Peyer's patch (tissue), 4 donors: ENCODE measurements at places on chromosomes 11 and 22.

DNA sequence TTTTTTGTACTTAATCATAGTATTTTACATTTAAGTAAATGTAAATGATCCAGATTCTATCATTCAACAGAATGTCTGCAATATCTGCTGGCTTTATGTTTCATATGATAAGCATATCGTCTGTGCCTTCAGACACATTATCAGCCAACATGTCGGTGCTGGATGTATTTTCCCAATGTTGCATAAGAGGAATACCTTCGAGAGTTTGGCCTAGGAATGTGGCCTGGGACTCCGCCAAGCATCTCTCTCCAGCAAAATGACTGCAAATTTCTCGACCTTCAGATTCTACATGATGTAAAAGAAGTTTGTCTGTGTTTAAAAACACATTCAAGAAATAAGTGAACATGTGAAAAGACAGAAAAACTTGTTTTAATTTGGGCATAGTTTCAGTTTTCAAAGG is 6.9 kb downstream of the BDNF start:
- no peak for DNase-seq

GRCh38 chr11:29352273-29352795 is 664.5 kb downstream of the KCNA4 start:
- no peak for DNase-seq

- DNase-seq, result no peak
Measured at GRCh38 chr11:66569076-66569475, 670 bp upstream of the CTSF start.

DNA sequence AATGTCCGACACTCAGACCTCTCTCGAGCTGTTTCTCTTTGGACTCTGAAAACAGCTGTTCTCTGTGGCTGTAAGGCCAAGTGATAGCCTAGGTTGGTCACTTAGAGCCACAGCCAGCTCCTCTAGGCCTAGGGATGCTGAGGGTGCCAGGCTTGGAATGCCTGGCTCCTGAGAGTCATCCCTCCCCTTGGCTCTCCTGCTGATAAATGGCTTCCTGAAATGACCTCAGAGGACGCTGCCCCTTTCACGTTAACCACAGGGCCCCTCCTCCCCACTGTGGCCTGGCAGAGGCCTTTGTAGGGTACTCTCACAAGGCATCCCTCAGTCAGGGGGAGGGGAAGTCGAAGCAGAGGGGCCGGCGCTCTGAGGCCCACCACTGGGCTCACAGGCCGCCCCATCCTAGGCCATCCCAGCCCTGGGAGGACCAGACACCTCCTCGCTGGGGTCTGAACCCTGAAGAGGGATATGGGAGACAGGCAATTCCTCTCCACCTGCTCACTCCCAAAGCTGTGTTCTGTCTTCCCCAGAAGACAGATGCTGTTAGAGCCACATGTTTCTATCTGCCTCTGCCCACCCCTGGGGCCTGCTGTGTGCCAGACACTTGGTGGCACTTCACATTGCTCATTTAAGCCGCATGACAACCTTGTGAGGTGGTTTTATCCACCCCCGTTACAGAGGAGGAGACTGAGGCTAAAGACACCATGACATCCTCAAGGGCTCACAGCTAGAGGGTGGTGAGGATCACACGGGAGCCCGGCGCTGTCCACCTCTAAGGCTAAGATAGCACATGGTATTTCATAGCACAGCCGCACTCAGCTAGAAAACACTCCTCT is 50.9 kb downstream of the ARFGAP3 start:
- no peak for DNase-seq

DNA sequence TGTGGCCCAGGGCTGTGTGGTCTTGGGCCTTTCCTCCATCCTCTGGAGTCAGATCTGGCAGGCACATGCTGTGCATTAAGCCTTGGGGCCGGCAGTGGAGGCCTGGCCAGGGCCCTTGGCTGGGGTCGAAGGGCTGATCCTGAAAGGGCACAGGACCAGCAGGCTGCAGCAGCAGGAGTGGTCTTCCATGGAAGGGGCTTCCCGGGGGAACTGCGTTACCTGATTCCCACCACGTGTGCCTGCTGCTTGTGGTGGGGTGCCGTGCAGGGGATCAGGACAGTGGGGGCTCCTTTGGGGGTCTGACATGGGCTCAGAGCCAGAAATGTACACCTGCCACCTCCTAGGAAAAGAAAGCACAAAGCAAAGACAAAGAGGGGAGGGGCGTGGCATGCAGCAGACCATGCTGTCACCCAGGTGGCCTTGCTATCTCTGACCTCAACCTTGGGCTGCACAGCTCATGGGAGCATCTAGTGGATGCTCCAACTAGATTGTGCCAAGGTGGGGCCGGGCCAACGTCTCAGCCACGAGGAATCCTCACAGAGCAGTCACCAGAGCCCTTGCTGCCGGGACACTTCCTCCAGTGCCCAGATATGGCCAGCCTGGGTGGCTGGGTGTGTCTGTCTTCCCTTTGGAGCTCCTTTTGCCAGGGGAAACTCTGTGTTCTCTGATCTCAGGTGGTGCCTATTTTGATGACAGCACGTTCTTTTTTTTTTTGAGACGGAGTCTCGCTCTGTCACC is 17.9 kb upstream of the YPEL1 start:
- DNase-seq, result no peak

DNA sequence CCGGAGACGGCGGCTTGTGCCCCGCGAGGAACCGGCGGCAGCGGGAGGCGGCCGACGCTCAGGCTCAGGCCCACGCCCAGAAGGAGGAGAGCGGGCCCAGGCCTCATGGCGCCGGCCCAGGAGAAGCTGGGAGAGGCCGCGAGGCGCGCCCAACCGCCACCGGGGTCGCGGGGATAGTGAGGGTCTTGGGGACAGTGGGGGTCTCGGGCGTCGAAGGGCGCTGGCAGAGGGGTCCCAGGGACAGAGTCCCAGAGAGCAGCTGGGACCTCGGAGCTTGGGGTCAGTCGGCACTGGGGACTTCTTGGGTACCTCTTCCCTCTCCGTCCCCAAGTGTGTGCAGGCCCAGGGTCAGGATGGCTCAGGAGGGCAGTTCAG is at the start of gene PKDREJ:
PKDREJ (minus strand) TSS at position 128 of the 375 bp plus-strand sequence; CDS start at position 107, 21 bp downstream.
- no peak for DNase-seq
